ENCODE measurements at places on chromosomes 11 and 22.

GRCh38 chr11:88439356-88439755 lies 101.8 kb upstream of the CTSC start:
- no peak for DNase-seq

DNA sequence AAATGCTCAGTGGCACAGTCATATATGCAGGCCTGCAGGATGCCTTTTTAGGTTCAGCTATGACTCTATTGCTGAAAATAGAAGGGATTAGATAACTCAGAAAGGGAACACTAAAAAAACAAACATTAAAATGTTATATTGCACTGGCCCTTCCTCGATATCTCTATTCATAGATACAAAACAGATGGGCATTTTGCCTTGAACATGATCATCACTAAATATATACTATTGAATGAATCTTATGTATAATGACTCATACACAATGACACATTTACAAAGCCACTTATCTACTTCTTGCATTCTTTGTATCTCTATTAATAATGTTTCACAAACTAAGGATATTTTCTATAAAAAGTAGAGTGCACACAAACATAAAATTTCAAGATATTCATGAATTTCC lies 2352.8 kb upstream of the RAG2 start:
- DNase-seq = no peak

DNA sequence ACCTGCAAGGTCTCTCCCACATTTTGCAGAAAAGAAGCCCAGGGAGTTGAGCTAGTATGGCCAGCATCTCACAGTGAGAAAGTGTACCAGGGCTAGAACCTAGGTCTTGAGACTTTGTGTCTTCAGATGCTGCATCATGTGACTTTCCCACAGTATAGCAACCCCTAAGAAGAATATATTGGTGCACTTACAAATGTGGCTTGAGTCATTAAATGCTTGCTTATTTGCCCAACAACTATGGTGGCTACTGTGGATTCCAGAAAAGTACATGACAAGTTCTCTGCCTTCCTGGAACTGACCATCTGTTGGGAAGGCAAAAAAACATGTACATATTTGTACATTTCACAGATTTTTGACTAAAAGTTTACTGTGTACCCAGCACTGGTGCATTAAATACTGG lies 55.0 kb downstream of the POLD3 start:
- DNase-seq = no peak

- DNase-seq = no peak
These were observed 258.3 kb upstream of the ANO3 start for GRCh38 chr11:26073646-26074045.

GRCh38 chr11:99934008-99934407 lies 753.1 kb upstream of the ARHGAP42 start:
- DNase-seq = no peak

- no peak for DNase-seq
These were observed 43.4 kb upstream of the PRDM11 start for GRCh38 chr11:45102810-45103621.

GRCh38 chr11:107847184-107847583 lies 11.4 kb downstream of the SLC35F2 start:
- DNase-seq = no peak

DNA sequence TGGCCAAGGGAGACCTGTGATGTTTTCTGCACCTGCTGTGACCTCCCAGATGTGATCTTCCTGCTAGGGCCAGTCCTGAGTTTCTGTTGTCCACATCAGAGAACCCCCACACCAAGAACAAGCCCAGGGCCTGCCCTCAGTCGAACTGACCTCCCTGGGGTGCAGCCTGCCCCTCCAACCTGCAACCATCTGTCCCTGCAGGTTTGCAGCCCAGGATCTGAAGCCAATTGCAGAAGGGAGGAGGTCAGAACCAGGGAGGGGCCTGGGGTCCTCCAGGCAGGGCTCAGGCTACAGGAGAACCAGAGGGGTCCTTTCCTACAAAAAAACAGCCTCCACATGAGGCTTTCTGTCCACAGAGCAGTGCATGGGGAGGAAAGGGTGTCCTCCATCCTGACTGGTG lies 807 bp downstream of the TRIM3 start:
- no peak for DNase-seq

GRCh38 chr11:61103851-61104423 lies 1.6 kb downstream of the CD5 start:
- DNase-seq = no peak

GRCh38 chr22:30183861-30184278 lies 62.7 kb downstream of the LIF start:
- DNase-seq = no peak

All from NCI-H2081 treated with DMSO at 0.1 percent for 48 hours (cell line).